ENCODE measurements at places on chromosomes 2 and 18. TPM values are rescaled to one million over a fixed set of nuclear protein-coding genes. Genes with fewer than 3 reads are reported as not detected.

SCTR gene
- not detected for total RNA-seq

EDAR gene
- total RNA-seq, result not detected

GAD1 gene
- under 0.01 TPM for total RNA-seq

HS6ST1 gene
- total RNA-seq, result 12.8 TPM

WDR7 gene
- total RNA-seq, result 25.4 TPM

CNGA3 gene
- not detected for total RNA-seq

TGOLN2 gene
- 132 TPM for total RNA-seq

SDC1 gene
- total RNA-seq, result 14.4 TPM

VPS54 gene
- 22.8 TPM for total RNA-seq

ABCG5 gene
- not detected for total RNA-seq

FBLN7 gene
- 7.6 TPM for total RNA-seq

FNDC4 gene
- total RNA-seq, result 24.5 TPM

PTH2R gene
- total RNA-seq, result not detected

SLC30A3 gene
- total RNA-seq, result under 0.01 TPM

ANKRD53 gene
- total RNA-seq, result 0.28 TPM

SERPINB11 gene
- total RNA-seq, result not detected

SP140 gene
- not detected for total RNA-seq

POU3F3 gene
- 0.19 TPM for total RNA-seq

RNMT gene
- total RNA-seq, result 20.3 TPM

STRN gene
- total RNA-seq, result 14.4 TPM

TMEFF2 gene
- total RNA-seq, result under 0.01 TPM

LRATD1 gene
- under 0.01 TPM for total RNA-seq

NOTO gene
- not detected for total RNA-seq

NLRC4 gene
- total RNA-seq, result not detected

XIRP2 gene
- under 0.01 TPM for total RNA-seq

HTR2B gene
- 13.0 TPM for total RNA-seq

PRKRA gene
- total RNA-seq, result 38.7 TPM

EFHD1 gene
- 2.0 TPM for total RNA-seq

CHCHD5 gene
- total RNA-seq, result 4.5 TPM

C2orf66 gene
- under 0.01 TPM for total RNA-seq
